Activated gamma-delta T cell treated with Interleukin-2 at 50 U/mL for 16 hours (primary cell): ENCODE measurements at places on chromosomes 16 and 17.

DNA sequence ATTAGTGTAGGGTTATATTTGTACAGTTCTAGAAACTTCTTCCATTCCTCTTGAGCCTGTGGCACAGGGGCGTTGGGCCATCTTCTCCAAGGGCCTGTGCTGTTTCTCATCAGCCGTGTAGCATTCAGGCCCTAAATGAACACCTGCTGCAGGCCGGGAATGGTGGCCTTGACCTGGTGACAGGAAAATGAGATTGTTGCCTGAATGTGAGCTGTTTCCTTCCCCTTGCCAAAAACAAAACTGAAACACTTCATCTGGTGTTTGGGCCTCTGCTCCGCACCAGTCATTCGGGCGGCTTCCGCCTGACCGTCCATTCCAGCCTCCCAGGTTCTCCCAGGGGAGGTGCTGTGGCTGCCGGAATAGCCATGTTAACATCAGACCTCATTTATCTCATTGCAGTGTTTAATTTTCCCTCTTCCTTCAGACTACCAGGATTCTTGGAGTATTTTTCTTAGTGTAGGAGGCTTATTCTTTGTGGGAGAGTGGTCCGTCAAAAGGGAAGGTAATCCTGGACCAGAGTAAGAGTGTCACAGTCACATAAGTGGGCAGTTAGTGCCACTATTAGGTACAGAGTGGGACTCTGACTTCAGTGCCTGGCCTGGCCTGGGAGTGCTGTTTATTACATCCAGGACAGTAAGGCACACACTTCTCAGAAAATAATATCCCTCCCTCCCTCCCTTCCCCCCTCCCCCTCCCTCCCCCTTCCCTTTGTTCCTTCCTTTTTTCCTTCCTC is 61.9 kb downstream of the WWP2 start:
- DNase-seq = no peak

DNA sequence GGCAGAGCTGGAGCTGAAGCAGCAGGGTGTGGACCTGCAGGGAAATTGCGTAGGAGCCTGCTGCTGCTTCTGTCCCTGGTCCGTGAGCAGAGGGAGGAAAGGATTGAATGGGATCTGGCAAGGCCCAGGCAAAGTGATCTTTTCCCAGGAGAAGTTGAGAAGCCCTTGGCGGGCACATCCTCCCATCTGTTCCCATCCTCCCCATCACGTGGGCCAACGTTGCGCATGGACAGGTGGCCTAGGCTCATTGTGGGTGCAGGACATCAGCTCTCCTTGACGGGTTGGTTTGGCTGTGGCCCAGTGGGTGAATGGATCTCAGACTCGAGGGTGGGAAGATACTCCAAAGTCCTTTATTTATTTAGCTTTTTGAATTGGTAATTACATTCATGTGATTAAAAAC is 29.4 kb upstream of the POLR3E start:
- no peak for DNase-seq

DNA sequence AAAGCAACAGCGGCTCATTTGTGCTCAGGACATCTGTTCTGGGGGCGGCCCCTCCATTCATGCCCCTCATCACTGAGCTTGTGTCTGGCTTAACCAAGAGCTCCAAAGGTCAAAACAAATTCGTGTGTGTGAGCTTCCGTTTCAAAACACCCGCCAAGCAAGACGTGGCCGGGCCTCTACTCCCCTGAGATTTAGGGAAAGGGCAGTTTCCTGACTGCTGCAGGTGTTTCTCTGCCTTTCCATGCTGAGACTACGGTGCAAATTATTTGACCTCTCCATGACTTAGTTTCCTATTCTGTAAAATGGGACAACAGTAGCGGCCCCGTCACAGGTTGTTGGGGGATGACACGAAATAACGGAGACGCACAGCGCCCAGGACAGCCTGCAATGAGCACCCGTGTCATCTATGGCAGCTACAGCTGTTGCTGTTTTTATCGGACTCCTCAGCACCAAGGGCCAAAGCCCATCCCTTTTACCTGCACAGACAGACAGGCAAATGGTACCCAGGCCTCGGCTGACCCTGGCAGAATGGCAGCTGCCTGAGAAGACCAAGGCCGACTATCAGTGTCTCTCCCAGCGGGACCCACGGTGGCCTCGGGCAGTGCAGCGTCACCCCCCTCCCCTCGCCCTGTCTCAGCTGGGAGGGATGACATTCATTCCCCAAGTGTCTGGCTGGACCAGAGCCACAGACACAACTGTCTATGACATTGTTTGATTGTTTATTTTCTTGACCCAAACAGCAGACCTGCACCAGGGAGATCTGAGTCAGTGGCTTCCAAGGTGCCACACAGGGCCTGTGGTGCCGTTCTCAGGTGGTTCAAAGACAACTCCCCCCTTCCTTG is 50.7 kb upstream of the DOC2B start:
- no peak for DNase-seq

DNA sequence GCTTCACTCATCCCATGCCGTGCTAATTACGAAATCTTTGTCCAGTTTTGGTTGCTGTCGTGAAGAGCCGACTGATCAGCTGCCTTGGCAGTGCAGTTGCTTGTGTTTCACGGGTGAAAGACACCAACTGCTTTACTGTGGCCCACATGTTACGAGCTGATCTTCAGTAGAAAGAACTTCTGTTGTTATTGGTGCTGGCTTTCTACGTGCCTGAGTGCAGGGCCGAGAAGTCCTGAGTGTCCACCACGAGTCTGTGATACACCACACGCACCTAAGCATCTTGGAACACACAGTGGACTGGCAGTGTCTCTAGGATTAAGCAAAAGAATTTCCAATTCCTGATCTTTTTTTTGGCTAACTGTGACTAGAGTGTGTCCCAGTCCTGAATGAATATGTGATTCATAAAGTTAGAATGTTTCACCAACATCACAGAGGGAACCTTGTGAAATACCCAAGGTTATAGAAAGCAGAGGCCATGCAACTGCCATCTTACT is 70.4 kb upstream of the CLEC18A start:
- no peak for DNase-seq

DNA sequence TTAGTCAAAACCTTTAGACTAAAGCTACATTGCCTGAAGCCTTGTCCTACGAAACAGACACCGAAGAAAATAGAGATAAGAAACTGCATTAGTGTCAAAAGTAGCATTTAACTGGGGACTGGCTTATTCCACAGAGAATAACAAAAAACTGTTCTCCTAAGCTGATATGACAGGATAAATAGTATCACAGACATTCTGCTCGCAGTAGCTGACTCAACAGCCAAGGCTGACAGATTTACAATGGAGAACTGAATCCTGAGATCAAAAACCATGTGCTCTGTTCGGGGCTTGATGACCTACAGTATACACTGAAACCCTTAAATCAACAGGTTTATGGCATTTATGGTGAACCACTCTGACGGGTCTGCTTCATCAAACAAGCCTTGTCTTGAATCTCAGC is 25.5 kb downstream of the ADAMTS18 start:
- no peak for DNase-seq

DNA sequence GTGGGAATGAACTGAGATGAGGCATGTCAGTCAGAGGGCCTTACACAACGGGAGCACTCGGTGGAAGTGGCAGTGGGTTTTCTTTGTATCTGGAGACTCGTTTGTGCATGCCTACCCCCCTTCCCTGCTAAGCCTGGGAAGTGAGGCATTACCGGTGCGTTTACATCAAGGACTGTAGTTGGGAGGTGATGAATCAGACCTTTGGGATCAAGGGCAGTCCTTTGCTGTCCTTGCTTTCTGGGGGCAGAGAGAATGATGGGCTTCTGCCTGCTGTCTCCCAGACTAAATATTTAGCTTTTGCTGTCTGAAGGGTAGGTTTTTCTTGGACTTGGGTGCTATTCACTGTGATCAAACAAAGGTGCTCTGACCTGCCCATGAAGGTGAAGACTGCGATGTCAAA is 83.0 kb downstream of the WWP2 start:
- DNase-seq = no peak

- DNase-seq = no peak
Measured at GRCh38 chr17:57872536-57872935, 22.7 kb upstream of the MRPS23 start.

DNA sequence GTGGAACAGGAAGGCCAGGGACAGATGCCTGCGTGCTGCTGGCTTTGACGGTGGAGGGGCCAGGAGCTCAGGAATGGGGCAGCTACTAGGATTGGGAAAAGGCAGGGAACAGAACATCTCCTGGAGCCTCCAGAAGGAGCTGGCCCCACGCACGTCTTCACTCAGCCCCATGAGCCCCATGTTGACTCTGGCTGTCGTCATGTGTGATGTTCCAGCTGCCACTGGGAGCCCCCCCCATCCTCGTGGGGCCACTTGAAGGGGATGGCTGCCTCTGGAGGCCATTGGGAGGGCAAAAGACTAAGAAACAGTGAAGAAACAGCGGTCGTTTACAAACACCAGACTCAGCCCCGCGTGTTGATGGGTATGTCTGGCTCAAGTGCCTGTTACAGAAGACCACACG is 18.5 kb upstream of the APRT start:
- no peak for DNase-seq

GRCh38 chr17:18261146-18261515 is 669 bp downstream of the MIEF2 start:
- DNase-seq = peak; percentile 29

DNA sequence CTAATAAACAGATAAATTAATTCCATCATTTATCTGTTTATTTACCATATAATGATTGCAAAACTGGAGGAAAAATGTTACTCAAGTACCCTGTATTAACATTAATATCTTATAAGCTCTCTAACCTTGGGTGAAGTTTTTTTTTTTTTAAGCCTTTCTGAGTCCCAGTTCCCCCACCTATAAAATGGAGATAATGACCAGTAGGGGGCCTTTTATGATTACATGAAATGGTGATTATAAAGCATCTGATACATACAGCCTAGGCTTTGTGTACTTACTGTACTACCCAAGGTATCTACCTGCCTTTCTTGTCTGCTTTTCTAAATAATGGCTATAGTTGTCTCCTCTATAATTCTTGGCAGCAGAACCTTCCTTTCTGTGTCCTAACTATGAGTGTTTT is 22.6 kb downstream of the LRRC36 start:
- no peak for DNase-seq

- no peak for DNase-seq
Measured at GRCh38 chr17:37043201-37043600, 94.4 kb downstream of the AATF start.

DNA sequence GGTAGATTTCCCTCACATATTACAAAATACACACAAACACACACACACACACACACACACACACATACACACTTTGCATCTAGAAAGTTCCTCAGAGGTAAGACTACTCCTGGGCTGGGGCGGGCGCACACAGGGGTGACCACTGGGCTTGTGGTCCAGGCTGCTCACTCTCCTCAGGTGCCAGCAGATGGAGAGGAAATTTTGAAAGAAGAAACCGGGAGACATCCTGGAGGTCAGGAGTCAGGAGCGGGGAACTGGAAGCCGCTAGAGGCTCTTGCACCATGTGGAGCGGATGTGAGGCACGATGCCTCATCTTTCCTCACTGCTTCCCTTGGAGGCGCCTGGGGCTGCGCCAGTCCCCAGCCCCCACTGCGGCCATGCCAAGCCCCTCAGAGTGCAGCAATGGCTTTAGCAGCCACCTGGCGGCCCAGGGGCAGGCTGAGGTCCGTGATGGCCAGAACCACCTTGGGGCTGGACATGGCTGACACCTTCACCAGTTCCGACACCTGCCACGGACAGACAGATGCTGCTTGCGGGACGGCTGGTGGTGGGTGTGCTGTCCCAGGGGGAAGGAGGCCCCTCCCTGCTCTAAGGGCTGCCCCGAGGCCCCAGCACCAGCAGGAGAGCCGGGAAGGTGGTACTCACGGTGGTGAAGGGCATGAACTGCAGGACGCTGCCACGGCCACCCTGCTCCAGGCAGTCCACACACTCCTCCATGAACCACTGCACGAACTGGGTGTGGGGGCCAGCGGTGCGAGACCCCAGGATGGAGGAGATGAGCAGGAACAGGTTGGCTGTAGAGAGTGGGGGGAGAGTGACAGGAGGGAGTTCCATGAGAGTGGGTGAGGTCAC is 4.1 kb downstream of the CSF3 start:
- DNase-seq = no peak
